ENCODE measurements at places on chromosomes 1 and 21. TPM values are rescaled to one million over a fixed set of nuclear protein-coding genes. Genes with fewer than 3 reads are reported as not detected.

The AMY2A gene
- not detected for polyA plus RNA-seq

The SYCP1 gene
- polyA plus RNA-seq = 0.11 TPM

The KCNA2 gene
- 0.82 TPM for polyA plus RNA-seq

The GNG4 gene
- 4.6 TPM for polyA plus RNA-seq

The MROH7 gene
- 3.7 TPM for polyA plus RNA-seq

The PRRX1 gene
- polyA plus RNA-seq = 11.0 TPM

The FTCD gene
- polyA plus RNA-seq = 34.2 TPM

The NFYC gene
- 103 TPM for polyA plus RNA-seq

The NLRP3 gene
- polyA plus RNA-seq = 1.4 TPM

The BSND gene
- polyA plus RNA-seq = 5.7 TPM

The OR2L3 gene
- polyA plus RNA-seq = not detected

Measured in right renal pelvis (tissue), 4 donors.